ENCODE measurements at places on chromosomes 3 and 15. TPM values are rescaled to one million over a fixed set of nuclear protein-coding genes. Genes with fewer than 3 reads are reported as not detected.
A peak's percentile ranks its signal among the peaks of the same experiment; 100 is the strongest.

- DNase-seq: no peak
Observed at GRCh38 chr3:178707311-178708031, 171.2 kb downstream of the KCNMB2 start.

DNA sequence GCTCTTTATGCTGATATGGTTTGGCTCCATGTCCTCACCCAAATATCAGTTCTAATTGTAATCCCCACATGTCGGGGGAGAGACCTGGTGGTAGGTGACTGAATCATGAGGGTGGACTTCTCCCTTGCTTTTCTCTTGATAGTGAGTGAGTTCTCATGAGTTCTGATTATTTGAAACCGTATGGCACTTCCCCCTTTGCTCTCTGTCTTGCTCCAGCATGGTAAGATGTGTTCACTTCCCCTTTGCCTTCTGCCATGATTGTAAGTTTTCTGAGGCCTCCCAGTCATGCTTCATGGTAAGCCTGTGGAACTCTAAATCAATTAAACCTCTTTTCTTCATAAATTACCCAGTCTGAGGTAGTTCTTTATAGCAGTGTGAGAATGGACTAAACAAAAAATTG lies 107.6 kb downstream of the IMPG2 start:
- DNase-seq: no peak

DNA sequence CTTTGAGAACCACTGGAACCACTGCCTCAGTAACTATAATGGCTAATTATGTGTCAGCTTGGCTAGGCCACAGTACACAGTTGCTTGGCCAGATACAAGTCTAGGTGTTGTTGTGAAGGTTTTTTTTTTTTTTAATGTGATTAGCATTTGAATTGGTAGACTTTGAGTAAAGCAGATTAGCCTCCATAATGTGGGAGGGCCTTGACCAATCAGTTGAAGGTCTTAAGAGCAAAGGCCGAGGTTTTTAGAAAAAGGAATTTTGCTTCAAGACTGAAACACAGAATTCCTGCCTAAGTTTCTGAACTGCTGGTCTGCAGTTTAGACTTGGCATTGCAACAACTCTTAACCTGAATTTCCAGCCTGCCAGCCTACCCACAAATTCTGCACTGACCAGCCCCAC lies 451.6 kb upstream of the AZI2 start:
- no peak for DNase-seq

GRCh38 chr3:127063916-127064315 lies 81.0 kb downstream of the PLXNA1 start:
- no peak for DNase-seq

DNA sequence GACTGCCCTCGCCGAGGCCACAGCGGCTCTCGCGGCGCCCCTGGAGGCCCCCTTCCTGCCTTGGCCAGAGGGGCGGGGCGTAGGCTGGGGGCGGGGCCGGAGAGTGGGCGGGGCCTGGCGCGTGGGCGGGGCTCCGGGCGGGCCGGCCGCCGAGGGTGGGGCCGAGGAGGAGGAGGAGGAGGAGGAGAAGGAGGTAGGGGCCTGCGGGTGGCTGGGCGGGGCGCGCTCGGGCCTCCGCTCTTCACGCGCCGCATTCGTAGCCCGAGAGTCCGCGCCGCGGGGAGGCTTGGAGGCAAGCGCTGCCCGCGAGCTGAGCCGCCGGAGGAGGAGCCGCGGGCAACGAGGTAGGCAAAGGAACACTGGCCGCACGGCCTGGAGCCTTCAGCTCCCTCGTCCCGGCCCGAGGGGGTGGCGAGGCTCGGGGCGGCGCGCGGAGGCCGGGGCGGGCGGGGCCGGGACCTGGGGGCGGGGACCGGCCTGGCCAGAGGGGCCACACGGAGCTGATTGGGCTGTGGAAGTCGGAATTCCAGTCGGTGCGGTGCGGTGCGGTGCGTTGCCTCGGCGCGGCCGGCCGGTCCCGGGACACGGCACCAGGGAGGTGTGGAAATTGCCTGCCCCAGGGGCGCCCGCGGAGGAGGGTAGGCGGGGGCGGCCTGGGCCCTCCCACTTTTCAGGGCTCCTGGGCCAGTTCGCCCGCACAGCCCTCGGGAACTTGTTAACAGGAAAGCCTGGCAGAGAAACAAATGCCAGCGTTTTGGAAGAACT lies at the start of gene PPP2R3A:
PPP2R3A (plus strand) TSS at position 223 of the 765 bp plus-strand sequence. CDS start 35,771 bp downstream, outside the sequence.
- peak; percentile 97 for DNase-seq

DNA sequence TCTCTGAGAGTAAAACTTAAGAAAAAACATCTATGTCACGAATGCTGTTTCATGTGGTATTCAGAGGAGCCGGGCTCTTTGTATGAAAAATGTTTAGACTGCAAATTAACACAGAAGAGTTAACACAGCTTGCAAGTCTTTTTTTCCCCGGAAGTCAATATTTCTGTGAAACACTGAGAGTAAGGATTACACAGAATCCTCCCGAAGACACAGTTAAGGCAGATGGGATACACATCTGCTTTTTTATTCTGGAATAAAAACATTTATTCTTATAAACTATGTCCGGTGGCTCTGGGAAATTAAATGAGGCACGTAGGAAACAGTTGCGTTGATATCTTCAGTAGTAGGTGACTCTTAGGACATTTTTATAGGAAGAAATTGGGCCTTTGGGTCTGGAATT lies 180.6 kb downstream of the PTPRG start:
- DNase-seq: no peak

- peak; percentile 88 for DNase-seq
Observed at GRCh38 chr3:194689493-194689944, 3.8 kb downstream of the FAM43A start.

DNA sequence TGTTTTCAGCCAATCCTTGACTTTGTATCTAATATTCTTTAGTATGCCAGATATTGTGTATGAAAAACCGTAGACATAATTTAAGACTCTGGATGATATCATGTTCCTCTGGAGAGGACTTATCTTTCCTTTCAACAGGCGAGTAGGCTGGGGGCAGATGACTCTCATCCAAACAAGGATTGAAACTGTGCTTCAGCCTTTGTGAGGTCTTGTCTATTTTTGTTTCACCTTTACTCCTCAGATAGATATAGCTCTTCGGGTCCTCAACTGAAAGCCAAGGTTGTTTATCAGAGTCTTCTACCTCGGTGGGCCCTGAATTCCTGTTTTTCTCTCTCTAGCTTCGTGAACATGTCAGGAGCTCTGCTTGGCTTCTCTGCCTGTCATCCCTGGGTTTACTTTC lies 66.0 kb downstream of the C3orf20 start:
- DNase-seq: no peak

- DNase-seq: no peak
Observed at GRCh38 chr3:85297291-85297690, 338.5 kb downstream of the CADM2 start.

DNA sequence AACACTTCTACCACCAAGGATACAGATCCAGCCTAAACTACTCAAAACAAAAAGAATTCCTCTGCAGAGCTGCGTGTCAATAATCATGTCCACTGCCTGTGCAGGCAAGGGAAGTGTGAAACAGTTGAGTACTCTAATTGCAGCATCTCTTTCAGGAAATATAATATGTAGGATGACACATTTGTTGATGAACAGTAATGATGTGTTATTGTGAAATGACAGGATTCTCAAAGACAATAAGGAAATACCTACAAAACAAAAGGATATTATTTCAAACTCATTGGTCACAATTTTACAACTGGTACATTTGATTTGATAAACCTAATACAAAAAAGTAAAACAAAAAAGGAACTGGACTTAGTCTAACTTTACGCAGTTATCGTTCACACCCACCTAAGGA lies 4.4 kb downstream of the SPG11 start:
- no peak for DNase-seq

GRCh38 chr3:20008646-20009045 lies 3.4 kb downstream of the PP2D1 start:
- no peak for DNase-seq

- no peak for DNase-seq
Observed at GRCh38 chr3:66200147-66200546, 20.7 kb upstream of the SLC25A26 start.

DNA sequence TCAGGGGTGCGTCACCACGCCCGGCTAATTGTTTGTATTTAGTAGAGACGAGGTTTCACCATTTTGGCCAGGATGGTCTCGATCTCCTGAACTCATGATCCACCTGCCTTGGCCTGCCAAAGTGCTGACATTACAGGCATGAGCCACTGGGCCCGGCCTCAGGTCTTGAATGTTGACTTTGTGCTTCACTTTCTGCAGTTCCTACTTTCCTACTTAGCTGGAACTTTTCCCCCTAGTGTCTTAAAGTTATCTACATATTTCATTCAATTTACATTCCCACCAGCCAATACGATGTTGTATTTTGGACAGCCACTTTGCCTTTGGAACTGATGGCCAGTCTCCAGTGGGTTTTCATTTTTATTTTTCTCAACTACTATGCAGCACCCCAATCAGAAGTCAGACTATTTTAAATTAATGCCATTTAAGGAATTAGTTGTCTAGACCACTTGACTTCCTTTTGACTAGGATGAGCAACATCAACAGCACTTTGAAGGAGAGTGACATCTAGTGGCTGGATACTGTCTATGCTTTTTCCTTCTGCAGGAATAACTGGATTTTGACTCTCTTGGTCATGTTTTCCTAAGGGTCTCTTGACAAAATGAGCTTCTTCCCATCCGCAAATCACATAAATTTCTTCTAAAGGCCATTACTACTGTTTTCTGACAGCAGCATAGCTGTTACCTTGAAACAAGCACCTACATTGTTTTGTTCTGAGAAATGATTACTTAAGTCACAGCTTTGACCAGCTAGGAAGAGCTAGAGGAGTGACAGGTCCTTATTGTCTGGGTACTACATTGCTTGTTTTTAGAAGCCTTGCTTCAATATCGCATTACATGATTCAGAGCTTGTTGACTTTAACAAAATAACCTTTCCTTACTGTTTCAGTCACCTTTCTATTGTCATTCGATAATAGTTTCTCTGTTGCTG lies 140.2 kb downstream of the ITPR1 start:
- DNase-seq: no peak

DNA sequence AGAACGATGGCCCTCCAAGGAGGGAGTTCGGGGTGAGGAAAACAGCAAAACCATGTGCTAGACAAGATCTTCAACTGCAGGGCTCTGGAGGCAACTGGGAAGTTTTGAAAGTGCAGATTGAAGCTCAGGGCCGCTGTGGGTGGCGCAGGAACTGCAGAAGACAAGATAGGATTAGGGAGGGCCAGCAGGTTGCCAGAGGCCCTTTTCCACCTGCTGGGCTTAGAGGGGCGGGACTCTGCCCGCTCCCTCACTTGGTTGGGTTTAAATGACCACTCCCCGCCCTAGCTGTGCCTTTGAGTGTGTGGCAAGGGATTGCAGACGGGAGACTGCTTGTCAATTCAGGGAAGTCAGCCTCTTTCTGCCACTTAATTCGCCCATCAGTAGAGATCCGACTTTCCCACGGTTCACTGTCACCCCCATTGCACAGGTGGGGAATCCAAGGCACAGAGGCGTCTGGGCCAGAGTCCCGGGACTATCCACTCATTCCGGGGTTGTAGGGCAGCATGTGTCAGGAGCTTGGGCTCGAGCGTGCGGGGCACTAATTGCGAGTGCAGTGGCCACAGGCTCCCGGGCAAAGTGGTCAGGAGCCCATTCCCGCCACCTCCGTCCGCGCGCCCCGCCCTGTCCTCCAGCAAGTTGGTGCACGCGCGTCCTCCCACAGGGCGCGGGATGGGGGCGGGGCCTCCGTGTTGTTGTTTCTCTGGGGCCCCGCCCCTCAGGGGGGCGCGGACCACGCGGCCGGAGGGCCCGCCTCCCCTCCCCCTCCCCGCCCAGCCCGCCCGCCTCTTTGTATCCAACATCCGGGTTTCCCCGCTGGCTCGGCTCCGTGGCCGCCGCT lies at the start of gene ACVR2B:
ACVR2B (plus strand) TSS at position 816 of the 838 bp plus-strand sequence. CDS start 433 bp downstream, outside the sequence.
- DNase-seq: peak; percentile 90

Gene CFAP20DC
- total RNA-seq: 1.4 TPM

Gene ISL2
- total RNA-seq: not detected

Gene CASR
- total RNA-seq: not detected

Gene ITPKA
- not detected for total RNA-seq

Gene TBL1XR1
- 370 TPM for total RNA-seq

Gene ATP13A4
- total RNA-seq: 0.27 TPM

Gene P3H2
- 132 TPM for total RNA-seq

Gene VGLL3
- 587 TPM for total RNA-seq

Gene SHC4
- total RNA-seq: 4.6 TPM

Gene CCDC191
- 4.3 TPM for total RNA-seq

Gene CXCR6
- not detected for total RNA-seq

Gene SOX14
- total RNA-seq: not detected

Gene KBTBD13
- not detected for total RNA-seq

Gene EIF2B5
- 30.3 TPM for total RNA-seq

Gene GP9
- total RNA-seq: not detected

All from osteocyte (in vitro differentiated cells).